ENCODE measurements at places on chromosomes 5 and 9. TPM values are rescaled to one million over a fixed set of nuclear protein-coding genes. Genes with fewer than 3 reads are reported as not detected.

GABRA6 gene
- not detected for total RNA-seq

GDNF gene
- not detected for total RNA-seq

HNRNPAB gene
- total RNA-seq: 102 TPM

DMRTA1 gene
- total RNA-seq: 1.7 TPM

SPINK6 gene
- not detected for total RNA-seq

COL15A1 gene
- total RNA-seq: 8.0 TPM

IER5L gene
- total RNA-seq: 8.7 TPM

- no peak for DNase-seq
- no peak overlapping the region for H3K4me3 ChIP-seq
- H3K27me3 ChIP-seq: no peaks in the 10 kb centered on the region
- H3K36me3 ChIP-seq: peaks cover 16% of the 10 kb centered on the region
- no peak overlapping the region for H3K27ac ChIP-seq
These were observed 23.9 kb downstream of the GTF3C4 start for GRCh38 chr9:132694144-132694543.

GRCh38 chr5:75473463-75473862 lies 38.0 kb downstream of the CERT1 start:
- no peak for DNase-seq
- H3K4me1 ChIP-seq: no peaks in the 10 kb centered on the region
- no peaks in the 10 kb centered on the region for H3K36me3 ChIP-seq
- H3K27ac ChIP-seq: no peak overlapping the region
- no peaks in the 10 kb centered on the region for H3K27me3 ChIP-seq

GRCh38 chr9:137646341-137646740 lies 27.5 kb downstream of the EHMT1 start:
- no peaks in the 10 kb centered on the region for H3K4me1 ChIP-seq
- H3K36me3 ChIP-seq: peaks cover 32% of the 10 kb centered on the region
- no peak for DNase-seq
- no peak overlapping the region for H3K4me3 ChIP-seq

DNA sequence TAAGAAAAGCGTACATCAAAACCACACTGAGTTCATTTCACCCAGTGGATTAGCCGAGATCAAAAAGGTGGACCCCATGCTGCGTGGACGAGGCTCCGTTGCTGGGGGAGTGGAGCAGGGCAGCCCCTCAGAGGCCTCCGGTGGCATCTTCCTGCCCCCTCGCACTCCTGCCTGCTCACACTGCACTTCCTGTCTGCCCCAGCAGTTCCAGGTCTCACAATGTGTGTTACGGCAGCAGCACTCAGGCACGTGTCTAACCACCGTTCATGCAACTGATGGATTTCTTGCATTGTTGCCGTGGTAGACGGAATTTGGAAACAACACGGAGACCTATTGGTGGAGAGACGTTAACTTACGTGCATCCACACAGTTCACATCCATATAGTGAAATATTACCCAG lies 196.6 kb upstream of the OTULINL start:
- H3K27me3 ChIP-seq: no peaks in the 10 kb centered on the region
- H3K36me3 ChIP-seq: peaks cover 96% of the 10 kb centered on the region
- H3K4me3 ChIP-seq: no peak overlapping the region
- H3K4me1 ChIP-seq: no peaks in the 10 kb centered on the region
- no peak for DNase-seq

GRCh38 chr9:130431536-130432303 lies 13.0 kb upstream of the ASS1 start:
- peaks cover 29% of the 10 kb centered on the region for H3K27me3 ChIP-seq
- H3K4me1 ChIP-seq: peaks cover 14% of the 10 kb centered on the region
- no peak overlapping the region for H3K4me3 ChIP-seq
- no peaks in the 10 kb centered on the region for H3K36me3 ChIP-seq

DNA sequence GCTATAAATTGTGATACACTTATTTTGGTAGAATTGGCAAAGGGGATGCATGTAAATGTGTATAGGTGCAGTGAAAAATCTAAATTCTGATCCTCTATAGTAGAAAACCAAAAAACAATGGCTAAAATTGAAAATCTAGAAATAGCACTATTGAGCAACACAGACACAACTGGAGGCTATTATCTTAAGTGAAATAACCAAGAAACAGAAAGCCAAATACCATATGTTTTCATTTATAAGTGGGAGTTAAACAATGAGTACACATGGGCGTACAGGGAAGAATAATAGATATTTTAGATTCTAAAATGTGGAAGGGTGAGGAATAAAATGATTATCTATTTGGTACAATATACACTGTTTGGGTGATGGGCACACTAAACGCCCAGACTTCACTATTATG lies 183.2 kb upstream of the TUSC1 start:
- no peak for DNase-seq
- H3K4me3 ChIP-seq: no peak overlapping the region
- no peak overlapping the region for H3K27ac ChIP-seq
- no peaks in the 10 kb centered on the region for H3K27me3 ChIP-seq
- no peaks in the 10 kb centered on the region for H3K4me1 ChIP-seq
